ENCODE measurements at places on chromosomes 5 and 9.
A peak's percentile ranks its signal among the peaks of the same experiment; 100 is the strongest.

- no peak for DNase-seq
Observed at GRCh38 chr9:90325913-90326653, 316.5 kb downstream of the DIRAS2 start.

DNA sequence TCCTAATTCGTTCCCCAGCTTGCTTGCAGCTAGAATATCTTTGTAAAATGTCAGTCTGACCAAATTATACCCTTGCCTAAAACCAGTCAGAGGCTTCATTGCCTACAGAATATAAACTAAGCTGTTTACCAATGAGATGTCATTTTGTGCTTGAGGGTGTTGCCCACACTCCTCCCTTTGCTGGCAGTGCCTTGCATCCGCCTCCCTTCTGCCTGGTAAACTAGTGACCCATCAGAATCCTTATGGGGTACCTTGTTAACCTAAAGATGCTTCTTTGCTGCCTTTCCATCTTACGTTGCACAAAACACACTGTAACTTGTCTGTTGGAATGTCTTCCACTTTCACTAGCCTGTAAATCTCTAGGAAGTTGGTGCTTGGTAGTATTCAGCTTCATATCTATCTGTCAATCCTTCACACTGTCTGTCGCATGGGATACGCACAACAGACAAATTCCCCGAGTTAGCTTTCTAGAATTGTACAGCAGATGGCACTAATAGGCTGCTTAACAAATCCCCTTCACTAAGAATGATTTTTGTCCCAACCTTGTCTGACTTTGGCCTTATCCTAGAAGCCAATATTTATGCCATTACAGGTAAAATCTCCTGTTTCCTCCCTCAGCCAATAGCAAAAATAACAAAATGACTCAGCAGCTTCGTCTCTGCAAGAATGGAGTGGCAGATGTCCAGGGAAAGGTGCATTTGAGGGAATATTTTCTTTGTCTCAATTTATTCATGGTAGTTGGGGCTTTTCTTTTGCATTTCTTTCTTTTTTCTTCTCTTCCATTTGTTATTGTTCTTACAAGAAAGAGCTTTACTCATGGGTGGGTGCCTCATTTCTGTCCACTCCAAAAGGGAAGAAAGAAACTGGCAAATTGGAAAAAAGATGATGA is 3.0 kb downstream of the NUDT2 start:
- peak; percentile 41 for DNase-seq

DNA sequence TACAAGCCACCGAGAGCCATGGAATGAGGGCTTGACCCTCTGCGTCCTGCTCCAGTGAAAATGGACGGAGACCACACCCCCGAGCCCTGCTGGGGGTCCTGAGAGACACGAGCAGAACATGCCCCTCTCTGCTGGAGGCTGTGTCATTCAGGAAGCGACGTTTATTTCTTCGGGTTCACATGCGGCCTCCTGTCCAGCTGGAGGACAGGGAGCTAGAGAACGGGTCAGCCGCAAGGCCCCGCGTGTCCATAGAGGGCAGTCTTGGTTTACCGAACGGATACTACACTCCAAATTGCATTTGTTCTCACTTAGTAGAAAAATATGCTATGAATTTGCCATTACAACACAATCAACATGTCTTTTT is 36.1 kb downstream of the MRPL36 start:
- peak; percentile 94 for DNase-seq

GRCh38 chr5:174844971-174845370 is 120.6 kb downstream of the MSX2 start:
- no peak for DNase-seq

GRCh38 chr5:38379350-38379937 is 121.1 kb downstream of the EGFLAM start:
- DNase-seq: no peak

DNA sequence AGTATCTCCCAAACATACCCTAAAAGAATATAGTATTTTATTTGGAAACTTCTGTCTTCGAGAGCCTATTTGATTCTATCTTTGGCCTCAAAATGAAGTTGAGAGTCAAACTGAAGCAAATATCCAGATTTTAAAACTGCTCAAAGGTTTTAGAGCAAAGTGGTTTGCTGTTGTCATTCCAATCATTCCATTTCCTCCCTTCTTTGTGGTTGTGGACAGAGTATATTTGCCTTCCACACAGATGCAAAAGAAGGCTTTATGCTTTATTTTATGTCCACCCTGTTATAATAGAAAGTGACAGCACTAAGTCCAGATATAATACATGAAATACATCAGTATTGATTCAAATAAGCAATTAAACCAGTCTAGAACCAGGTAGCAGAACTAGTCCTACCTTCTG is 12.4 kb downstream of the GZMK start:
- peak; percentile 78 for DNase-seq

GRCh38 chr9:125391704-125392103 is 130.1 kb downstream of the GAPVD1 start:
- no peak for DNase-seq

GRCh38 chr9:84778570-84778969 is 109.0 kb downstream of the NTRK2 start:
- DNase-seq: no peak

DNA sequence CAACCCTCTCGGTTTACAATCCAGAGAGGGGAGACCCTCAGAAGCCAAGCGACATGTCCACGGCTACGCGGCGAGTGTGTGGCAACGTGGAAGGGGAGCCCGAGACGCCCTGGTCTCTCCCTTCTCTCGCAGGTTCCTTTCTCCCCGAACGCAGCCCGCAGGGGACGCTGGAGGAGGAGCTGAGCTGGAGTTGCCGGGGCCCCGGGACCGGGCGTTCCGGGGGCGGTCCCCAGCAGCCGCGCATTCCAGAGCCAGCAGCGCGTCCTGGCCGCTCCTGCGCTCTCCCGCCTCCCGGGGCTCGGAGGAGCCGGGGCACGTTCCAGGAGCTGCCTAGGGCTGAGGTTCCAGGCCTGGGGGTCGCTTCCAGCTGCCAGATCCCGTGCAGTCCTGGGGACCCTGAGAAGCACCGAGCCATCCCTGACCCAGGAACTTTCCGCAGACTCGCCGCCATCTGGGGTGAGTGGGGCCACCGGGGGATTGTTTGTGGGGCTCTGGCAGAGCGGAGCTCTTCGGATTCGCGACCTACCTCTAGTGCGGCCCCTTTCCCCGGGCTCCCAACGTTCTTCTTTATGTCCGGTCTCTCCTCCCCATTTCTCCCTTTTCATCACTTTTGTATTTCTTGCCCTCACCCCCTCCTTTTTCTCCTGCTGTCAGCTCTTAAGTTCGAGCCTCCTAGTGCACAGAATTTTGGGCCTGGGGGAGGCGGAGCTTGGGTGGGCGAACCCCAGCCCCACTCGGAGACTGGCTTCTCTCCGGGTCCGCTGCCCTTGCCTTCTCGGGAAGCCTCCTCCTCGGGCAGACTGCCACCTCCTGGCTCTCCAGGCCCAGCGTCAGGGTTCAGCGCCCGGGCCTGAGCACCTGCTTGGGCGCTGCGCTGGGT is at the start of gene SMIM3:
Gene SMIM3, plus strand, starts transcription at position 241 of the 880 bp plus-strand sequence. CDS start 16,684 bp downstream, outside the sequence.
- DNase-seq: peak; percentile 93

- no peak for DNase-seq
Observed at GRCh38 chr5:58740956-58741355, 158.1 kb downstream of the RAB3C start.

- no peak for DNase-seq
Observed at GRCh38 chr5:12691330-12691729, 787.1 kb upstream of the CTNND2 start.

DNA sequence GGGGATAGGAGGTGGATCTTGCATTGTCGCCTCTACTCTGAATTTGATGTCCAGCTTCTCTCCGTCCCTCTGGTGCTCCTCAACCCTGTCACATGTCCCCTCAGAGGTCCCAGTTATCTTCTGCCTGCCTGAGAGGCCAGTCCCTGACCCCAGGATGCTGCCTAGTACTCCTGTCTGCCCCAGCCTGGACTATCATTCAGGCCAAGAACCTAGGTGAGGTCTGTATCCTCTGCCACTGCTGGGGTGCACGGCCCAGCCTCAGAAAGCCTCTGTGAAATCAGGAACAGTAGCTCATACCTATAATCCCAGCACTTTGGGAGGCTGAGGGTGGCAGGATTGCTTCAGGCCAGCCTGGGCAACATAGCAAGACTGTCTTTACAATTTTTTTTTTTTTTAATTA is 8.6 kb downstream of the SPINK4 start:
- DNase-seq: no peak

GRCh38 chr9:86093788-86094555 is 5.4 kb downstream of the GOLM1 start:
- no peak for DNase-seq

- peak; percentile 72 for DNase-seq
Observed at GRCh38 chr5:66814146-66814991, 218.2 kb downstream of the MAST4 start.

GRCh38 chr5:6774721-6775204 is 61.5 kb downstream of the TENT4A start:
- DNase-seq: no peak

GRCh38 chr9:82206490-82206889 is 217.9 kb downstream of the SPATA31D1 start:
- DNase-seq: no peak

DNA sequence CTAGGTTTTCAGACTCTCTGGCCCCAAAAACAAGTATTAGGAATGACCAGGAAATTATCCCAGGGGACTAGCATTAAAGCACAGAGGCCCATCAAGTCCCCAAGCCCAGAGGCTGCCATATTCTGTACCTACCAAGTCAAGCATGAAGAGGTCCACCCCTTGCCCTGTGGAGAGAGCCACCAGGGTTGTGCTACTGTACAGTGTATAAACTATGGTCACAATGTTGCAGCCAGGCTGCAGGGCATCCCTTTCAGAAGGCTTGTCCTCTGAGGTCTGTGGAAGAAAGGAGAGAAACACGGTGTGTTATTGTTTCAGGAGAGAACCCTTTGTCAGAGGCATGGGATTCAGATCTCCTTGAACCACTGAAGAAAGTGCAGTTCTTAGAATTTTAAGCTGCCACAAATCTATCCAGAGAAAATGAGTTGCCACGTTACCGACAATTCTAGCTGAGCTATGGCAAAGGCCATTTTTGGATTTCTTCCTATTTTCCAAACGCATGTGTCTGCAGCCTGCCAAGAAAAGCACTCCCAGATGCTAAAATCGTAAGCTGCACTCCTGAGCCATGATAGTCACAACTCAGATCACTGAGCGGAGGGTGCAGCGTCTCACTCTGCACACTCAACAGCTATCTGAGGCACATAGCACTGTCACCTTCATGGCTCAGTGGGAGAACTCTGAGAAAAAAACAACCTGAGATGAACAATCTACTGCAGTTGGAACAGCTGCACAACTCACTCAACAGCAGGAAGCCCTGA is 45.5 kb upstream of the SPATA31E1 start:
- DNase-seq: peak; percentile 22

- DNase-seq: peak; percentile 88
Observed at GRCh38 chr5:180785794-180786221, 16.8 kb downstream of the MGAT1 start.

DNA sequence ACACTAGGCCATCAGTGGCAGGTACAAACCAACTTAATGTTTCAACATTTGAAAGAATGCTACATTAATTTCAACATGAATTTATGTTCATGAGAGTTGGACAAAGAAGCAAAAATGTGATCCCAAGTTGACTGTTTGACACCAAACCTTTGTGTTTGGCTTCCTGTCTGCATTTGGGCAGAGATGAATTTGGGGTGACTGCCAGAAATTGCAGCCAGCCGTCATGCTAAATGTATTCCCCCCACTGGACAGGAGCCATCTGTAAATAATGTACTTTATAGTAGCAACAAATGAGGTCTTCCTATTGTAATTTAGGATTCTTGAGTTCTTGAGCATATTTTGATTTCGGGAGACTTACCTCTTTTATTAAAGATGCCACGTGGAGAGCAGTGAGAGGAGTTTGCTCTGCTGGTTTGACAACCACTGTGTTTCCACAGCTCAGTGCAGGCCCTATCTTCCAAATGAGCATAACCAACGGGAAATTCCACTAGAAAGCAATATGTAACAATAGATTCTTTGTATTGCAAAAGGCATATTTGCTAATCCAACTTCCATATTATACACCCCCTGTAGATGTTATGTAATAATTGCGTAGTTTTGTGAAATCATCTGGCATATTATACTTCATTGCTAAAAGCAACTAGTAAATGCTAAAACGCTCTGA is 27.6 kb downstream of the ALDH1A1 start:
- no peak for DNase-seq

- DNase-seq: peak; percentile 29
Observed at GRCh38 chr9:88531920-88532698, 2.9 kb upstream of the NXNL2 start.

DNA sequence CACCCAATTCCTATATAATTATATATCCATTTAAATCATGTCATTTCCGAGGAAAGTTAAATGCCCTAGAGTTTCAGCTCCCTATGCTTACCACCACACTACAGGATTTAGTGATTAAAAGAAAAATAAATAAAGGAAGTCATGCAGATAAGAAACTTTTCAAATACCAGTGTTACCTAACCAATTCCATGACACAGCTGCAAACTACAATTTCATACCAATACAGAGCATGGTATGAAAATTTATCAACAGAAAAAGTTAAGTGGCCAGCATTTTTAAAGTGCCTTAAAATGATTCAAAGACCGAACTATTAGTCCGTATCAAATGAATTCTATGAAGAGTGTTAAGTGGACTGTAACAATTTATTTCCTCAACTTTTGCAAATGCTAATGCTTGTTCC is 35.9 kb downstream of the CEP120 start:
- no peak for DNase-seq
